ENCODE measurements at places on chromosomes 12 and 14.

- no peak for DNase-seq
These were observed 2.3 kb upstream of the ZNF705A start for GRCh38 chr12:8154526-8154925.

DNA sequence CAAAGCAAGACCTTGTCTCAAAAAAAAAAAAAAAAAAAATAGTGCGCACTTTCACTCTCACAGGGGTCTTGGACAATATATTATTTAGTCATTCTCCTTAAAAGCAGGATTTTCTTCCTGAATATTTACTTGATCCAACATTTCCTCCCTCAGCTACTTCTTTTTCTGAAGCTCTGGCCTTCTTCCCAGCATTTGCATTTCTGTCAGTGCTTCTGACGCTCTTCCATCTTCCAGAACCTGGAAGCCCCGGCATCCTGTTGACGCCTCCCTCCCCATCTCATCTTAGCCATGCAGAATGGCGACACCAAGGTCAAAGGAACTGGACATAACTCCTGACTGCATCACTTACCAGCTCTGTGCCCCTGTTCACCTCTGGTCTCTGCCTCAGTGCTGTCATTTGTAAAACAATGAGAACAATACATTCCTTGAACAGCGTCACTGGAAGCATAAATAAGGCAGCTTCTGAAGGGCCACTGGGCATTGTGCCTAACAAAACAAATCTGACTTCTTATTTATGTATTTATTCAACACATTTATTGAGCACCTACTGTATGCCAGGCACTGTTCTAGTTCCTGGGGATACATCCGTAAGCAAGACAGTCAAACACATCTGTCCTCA lies 90.9 kb upstream of the MDM1 start:
- DNase-seq, result no peak

DNA sequence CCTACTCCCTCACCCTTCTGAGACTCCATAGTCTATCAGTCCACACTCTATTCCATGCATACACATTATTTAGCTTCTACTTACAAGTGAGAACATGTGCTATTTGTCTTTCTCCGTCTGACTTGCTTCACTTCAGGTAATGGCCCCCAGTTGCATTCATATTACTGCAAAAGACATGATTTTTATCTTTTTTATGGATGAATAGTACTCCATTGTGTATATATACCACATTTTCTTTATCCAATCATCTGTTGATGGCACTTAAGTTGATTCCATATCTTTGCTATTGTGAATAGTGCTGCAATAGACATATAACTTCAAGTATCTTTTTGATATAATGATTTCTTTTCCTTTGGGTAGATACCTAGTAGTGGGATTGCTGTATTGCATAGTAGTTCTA lies 171.8 kb downstream of the DACT1 start:
- DNase-seq, result no peak

GRCh38 chr12:69070319-69071090 lies 137.5 kb upstream of the CPM start:
- DNase-seq, result peak; percentile 32

DNA sequence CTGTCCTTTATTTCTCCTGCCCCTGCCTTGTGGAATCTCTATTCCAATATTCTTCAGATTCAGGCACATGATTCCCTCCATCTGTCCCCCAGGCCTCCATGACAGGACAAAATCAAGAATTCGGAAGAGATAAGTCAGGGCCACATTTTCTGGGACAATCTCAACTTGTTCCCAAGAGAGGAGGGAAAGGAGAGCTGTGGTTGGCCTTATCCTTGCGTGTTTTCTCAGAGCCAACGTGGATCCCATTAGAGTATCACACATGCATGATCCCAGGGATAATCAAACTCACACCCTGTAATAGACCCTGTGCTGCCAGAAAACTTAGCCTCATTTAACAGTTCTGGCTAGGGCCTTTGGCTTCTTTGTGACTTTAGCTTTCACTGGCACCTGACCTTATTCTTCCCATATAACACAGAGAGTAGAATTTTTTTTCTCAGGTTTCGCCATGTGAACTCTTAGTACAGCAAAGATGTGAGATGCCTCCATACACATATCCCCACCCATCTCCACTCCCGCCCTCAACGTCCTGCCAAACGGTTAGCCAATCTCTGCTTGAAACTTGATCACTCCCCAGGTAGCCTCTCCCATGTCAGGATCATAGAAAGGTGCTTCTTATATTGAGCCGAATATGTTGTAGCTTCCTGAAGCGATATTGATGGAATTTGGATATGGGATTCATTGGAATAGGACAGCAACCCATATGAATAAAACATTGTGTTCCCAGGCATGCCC lies 6.7 kb upstream of the KRT1 start:
- DNase-seq, result no peak

DNA sequence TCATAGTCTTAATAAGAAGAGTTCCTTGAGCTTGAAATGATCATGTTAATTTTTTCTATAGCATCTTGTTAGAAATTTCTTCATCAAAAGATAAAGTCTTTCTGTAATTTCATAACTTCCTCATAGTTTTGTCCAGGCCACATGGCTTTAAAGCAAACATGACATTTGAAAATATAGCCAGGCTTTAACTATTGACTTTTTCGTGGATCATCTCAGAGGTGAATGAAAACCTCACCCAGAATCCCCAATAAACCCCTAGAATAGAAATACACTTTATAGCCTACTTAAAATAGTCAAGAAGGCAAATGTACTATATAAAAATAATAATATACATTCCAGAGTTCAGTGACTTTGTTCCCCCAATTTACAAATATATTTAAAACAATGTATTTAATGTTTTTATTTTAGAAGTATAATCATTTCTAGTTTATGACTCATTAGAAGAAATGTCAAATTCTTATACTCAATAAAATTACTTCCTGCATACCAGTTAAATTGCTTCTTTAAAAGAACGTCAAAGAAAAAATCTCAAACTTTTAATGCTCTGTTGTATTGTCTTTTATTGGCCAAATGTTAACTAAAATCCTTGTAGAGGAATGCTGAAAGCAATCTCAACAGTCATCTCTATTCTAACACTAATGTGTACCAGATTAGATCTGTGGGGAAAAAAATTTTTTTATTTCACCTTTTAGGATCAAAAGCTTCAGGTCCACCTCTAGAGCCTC lies 21.6 kb downstream of the EXOC5 start:
- no peak for DNase-seq

GRCh38 chr14:63371033-63371432 lies 52.3 kb upstream of the GPHB5 start:
- no peak for DNase-seq

GRCh38 chr12:93587611-93588010 lies 15.1 kb downstream of the SOCS2 start:
- DNase-seq, result no peak

DNA sequence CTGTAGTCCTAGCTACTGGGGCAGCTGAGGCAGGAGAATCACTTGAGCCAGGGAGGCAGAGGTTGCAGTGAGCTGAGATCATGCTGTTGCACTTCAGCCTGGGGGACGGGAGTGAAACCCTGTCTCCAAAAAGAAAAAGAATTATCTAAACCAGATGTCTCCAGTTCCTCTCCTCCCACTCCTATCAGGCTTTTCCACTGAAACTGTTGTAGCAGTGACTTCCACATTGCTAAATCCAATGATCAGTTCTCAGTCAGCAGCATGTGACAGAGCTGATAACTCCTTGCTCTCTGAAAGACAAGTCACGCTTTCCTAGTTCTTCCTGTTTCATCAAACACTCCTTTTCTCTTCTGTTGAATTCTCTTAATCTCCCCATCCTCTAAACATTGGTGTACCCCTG lies 8.6 kb downstream of the SLC38A6 start:
- no peak for DNase-seq

GRCh38 chr14:92153581-92153980 lies 31.8 kb downstream of the CPSF2 start:
- no peak for DNase-seq

DNA sequence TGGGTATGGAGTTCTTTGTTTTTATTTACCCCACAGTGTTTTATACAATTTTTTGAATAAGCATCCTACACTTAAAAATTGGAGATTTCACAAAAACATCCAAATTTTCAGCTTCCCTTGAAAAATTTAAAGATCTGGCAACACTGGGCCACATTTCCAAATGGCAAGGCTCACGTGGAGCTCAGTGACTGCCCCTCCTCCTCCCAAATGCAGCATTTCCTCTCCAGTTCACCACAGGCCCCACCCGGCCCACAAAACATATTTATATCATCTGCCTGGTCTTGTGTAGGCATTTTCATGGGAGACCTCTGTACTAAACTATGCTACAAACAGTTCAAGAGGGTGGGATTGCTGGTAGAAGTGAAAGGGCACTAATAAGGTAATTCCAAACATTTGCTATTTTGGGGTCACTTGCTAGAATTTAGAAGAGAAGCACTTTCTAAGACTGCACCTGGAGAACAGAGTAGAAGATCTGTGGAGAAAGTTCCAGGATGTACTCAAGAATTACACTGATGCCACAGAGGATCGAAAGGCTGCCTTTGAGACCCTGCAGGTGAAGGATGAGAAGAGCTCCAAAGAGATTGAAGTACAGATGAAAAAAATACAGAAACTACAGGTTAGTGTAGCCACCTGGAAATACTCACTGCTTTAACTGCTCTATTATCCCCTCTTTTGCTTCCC lies 7.3 kb downstream of the FKBP11 start:
- DNase-seq, result peak; percentile 26

GRCh38 chr12:117144599-117144998 lies 45.4 kb upstream of the TESC start:
- DNase-seq, result no peak
